HAP-1 (cell line): ENCODE measurements at places on chromosomes 13 and 19.

GRCh38 chr19:48683349-48683748, 10.5 kb upstream of the NTN5 start:
- DNase-seq, result no peak

DNA sequence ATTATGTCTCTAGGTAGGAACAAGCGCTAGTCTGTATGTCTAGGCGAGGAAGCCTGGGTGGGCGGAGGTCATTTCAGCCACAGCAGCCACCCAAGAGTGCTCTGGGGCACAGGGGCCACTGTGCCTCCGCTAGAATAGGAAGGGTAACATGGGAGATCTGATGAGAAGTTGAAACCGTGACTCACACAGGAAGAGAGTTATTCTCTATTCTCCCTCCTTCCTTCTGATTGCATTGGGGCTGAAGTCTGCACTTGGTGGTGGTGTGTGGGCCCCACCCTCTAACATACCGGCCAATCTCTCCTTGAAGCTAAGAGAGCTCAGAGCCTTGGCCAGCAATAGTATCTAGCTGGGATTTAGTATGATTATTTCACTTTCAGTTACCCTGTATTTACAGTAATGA, 20.3 kb upstream of the GGACT start:
- no peak for DNase-seq

DNA sequence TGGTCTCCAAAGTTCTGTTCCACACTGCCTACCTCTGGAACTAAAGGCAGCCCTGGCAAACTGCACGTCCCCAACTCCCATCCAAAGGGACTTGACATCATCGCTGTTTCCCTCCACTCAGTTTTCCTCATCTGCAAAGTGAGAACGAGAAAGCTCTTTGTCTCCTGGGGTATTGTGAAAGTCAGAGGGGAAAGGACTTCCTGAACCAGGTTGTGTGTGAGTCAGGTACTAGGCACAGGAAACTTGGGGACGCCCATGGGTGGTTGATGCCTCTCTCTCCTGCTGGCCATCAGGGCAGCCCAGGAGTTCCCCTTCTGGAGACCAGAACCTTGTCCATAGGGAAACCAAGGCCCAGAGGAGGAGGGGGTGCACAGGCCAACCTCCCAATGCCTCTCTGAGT, 4.7 kb downstream of the CRLF1 start:
- no peak for DNase-seq

DNA sequence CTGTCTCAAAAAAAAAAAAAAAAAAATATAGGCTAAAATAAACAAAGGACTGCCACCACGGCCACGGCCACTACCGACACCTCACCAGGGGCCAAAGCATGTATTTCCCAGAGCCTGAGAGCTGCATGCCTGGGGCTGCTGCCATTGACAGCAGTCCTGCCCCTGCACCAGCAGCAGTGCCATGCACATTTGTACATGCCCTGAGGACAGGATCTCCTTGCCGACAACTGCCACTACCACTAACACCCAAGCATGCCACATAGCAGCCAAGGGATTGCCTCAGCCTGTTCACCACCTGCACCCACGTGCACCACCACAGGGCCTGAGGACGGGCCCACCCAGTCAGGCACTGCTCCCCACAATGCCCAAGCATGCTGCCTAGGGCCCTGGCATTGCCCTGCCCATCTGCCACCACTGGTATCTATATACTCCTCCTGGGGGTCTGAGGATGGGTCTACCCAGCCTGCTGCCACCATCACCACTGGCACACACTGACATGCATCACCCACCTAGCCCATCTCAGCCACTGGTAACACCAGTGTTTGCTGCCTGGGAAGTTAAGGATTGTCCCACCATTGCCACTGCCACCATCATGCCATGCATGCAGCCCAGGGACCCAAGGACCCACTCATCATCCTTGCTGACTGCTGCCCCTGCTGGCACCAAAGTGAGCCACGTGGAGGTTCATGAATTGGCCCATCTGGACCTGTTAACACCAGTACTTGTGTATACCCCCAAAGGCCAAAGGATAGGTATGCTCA, 10.6 kb upstream of the NUP62 start:
- no peak for DNase-seq

GRCh38 chr13:35465371-35465770, 11.1 kb downstream of the MAB21L1 start:
- no peak for DNase-seq

- DNase-seq, result no peak
Measured at GRCh38 chr19:56132316-56132822, 8.7 kb upstream of the ZNF444 start.

DNA sequence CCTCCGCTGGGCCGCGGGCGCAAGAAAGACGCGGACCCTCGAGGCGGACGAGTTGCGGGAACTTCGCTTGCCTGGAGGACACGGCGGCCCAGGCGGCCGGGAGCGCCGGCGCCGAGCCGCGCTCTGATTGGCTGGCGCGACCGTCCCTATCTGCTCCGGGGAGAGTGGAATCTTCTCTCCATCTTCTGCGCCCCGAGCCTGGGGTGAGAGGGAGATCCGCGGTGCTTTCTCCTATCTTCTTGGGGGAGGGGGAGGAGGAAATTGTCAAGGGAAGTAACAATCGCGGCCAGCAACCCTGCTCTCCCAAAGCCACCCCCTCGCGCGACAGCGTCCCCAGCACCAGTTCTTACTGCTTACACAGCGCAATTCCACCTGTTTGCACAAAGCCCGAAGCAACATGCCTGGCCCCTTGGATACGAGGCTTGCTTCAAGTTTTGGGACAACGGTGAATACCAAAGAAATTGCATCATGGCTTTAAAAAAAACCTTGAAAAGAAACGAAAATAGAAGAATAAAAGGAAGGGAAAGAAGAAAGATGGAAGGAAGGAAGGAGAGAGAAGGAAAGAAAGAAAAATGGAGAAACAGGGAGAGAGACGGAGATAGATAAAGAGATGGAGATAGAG, 4.8 kb downstream of the SOX21 start:
- no peak for DNase-seq

DNA sequence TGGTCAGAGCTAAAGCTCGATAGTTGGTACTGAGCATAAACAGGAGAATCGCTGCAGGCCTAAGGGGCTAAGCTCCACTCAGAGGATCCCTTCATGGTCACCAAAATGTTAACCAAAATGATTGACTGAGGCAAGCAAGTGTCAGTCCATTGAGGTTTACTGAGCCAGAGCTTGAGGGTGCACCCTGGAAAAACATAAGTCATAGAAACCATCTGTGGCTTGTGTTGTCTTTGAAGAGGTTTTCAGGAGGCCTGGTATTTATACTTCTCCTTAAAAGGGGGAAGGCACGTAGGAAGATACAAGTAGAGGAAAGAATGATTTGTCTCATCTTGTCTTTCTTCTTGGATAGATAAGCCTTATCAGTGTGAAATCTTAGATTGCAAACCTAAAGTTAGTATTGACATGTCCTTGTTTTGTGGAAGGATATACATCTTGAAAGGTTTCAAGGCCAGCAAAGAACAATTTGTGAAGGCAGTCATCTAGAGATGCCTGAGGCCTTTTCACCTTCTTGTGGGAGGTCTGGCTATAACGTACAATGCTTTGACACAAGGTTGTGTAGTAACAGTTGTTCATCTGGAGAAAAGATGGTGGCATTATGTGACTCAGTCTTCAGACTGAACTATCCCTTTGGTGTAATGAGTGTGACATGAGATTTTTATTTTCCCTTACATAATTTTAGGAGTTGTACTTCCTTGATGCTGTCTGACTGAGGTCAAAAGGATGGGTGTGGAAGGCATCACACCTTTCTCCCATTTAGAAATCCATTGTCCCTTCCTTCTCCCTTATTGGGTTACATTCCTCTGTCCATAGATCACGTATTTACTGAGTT, 14.7 kb upstream of the CEACAM6 start:
- DNase-seq, result no peak

DNA sequence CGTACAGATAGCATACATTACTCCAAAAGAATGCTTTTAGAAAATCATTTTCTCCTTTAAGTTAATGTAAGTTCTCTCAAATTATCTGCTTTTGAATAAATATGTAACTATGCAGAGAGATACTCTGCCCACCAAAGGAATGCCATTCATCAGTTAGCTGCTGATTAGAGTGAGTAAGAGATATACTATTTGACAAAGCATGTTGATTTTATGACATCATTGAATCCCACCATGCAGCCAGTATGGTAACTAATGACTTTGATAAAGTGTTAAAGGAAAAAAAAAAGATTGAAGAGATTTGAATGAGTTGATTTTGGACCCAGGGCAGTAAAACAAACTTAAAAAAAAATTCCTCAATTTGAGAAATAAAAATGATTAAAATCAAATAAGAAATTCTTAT, 521.5 kb downstream of the SLITRK6 start:
- no peak for DNase-seq

GRCh38 chr13:77878190-77878589, 40.4 kb downstream of the EDNRB start:
- no peak for DNase-seq

DNA sequence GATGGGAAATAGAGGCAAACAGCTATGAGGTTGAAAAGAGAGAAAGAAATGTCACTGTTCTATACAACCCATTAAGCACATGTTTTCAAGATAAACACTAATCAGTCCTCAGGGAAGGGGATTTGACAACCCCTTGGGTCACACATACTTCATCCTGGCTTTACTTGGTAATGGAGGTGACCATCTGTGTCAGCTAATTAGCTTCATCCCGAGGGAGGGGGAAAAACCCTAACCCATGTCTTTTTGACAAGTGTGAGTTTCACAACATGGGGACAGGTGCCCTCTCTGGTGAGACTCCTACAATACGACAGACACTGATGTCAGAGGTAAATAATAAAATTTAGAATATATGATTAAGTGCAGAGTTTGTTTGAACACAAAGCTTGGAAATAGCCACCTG, 43.1 kb downstream of the ZNF611 start:
- DNase-seq, result no peak

DNA sequence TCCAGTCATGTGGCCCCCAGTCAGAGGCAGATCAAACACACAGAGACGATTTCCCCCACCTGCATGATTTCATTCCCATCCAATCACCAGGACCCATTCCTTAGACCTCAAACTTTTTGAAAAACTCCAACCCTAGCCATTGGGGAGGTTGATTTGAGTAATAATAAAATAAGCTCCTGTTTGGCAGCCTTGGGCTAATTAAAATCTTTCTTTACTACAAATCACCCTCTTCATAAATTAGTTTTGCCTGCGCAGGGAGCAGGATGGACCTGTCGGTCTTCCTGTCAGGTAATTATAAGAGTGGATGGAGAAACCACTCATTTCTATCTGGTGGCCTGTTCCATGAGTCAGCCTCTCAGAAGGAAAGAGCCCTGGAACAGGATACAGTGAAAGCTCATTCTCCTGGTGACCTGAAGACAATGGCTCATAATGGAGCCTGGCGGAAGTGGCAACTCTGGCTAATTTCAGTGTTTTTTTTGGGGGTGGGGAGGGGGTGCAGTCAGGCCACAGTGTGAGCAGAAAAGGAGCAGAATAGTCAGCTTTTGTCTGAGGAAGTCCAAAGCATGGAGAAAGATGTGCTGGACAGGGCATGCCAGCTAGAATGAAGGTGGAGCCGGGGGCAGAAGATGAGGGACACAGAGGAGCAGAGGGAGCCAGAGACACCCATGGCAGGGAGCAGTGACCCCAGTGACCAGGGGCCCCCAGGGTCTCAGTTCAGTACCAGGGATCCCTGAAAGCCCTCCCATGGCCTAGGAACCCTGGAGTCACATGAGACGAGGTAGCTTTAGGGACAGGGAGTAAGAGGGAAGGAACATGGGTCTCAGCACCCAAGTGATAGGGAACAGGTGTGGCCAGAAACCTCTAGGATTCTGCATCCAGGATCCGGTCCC, 31.8 kb upstream of the PSG9 start:
- DNase-seq, result no peak

- DNase-seq, result no peak
Measured at GRCh38 chr13:75738841-75739240, 102.7 kb downstream of the LMO7 start.

DNA sequence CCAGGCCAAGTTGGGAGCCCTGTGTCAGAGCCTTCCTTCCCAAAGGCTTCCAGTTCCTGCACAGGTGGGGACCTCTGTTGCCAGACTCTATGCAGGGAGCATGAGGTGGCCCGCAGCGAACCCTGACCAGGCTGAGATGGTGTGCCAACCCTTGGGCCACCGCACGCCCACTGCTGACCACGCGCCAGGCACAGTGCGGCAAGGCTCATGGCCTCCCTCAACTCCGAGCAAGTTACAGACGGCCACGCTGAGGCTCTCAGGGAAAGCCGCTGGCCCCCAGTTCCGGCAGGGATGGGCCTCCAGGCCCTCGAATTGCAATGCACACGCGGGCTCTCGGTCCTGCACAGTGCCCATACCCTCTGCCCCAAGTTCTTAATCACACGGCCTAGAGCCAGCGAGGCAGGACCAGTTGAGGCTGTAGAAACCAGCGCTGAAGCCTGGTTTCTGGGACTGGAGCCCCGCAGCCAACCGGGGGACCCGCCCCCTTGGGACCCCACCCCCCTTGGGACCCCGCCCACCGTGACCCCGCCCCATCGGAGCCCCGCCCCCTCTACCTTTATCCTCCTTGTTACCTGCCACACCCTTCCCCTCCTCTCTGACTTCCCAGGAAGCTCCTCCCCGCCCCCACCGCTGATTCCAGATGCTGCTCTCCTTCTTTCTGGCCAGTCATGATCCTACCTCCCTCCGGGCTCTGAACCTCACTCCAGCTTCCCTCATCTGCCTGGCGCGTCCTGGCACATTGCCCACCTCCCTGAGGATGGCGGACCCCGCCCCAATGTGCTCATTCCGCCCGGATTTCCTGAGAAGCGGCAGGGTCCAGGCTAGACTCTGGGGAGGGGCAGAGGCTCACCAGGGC, 6.0 kb downstream of the PEX11G start:
- DNase-seq, result peak; percentile 53

DNA sequence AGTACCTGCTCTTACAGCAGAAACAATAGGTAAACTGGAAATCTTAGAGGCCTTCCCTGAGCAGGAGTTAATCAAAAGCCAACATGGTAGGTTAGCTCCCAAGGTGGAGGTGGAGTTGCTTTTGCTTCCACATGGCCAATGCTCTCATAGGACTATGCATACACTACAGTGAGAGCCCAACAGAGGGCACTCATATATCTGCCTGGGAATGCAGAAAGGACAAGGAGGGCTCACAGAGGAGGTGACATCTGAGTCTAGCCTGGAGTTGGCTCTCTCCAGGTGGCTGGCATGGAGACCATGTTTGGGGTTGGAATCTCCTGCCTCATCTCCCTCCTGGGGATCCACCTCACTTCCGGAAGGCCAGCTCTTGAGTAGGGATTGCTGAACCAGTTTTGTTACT, 34.6 kb downstream of the ATP8A2 start:
- DNase-seq, result peak; percentile 9

GRCh38 chr19:15320116-15320515, 12.2 kb downstream of the BRD4 start:
- no peak for DNase-seq

DNA sequence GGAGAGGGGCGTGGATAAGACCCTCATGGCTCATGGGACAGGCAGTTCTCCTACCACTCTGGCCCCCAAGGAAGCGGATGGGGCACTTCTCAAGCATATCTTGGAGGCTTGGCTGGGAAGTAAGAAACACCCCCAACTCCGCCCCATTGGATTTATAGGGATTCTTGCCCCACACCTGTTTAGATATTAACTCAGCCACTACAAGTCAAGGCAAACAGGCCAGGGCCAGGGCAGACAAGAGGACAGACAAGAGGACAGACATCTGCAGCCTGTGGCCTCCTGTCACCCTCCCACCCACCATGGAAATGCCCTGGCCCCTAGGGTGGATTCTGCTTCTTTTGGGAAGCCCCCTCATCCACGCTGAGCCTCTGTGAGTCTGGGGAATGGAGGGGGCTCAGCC, 24.1 kb downstream of the RDH8 start:
- no peak for DNase-seq

- DNase-seq, result no peak
Measured at GRCh38 chr13:87537951-87538350, 133.2 kb upstream of the SLITRK5 start.
